Right renal pelvis (tissue), 4 donors: ENCODE measurements at places on chromosomes 7 and 10. TPM values are rescaled to one million over a fixed set of nuclear protein-coding genes. Genes with fewer than 3 reads are reported as not detected.

The MMD2 gene
- 0.11 TPM for polyA plus RNA-seq

The SFTPD gene
- polyA plus RNA-seq, result 1.4 TPM

The PNLIPRP2 gene
- polyA plus RNA-seq, result not detected

DNA sequence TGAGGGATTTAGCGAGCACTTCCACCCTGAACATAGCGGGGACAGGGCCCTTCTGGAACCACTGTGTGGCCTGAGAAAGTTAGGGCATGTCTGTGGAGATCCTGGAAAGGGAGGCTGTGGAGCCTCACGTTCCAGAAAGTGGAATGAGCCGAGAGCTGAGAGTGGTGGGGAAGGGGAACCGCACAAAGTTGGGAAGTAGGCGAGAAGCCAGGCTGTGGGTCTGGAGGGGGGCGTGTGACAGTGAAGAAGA lies 10.4 kb upstream of the PAX2 start:
- no peak for DNase-seq

DNA sequence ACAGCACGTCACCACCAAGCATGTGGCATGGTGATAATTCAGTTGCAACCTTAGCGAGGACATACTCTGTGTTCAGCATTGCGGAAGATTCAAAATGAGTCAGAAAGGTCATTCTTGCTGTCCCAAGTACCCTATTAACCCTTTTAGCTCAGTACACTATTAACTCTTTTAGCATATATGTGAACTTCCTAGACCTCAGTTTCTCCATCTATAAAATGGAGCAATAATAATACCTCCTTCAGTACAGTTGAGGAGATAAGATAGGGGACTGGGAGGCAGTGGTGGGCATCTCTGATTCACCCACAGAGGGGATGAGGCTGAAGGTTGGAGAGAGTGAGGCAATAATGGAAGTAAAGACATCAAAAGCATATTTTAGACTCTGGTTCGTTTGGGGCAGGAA lies 67.3 kb downstream of the XRCC2 start:
- no peak for DNase-seq

DNA sequence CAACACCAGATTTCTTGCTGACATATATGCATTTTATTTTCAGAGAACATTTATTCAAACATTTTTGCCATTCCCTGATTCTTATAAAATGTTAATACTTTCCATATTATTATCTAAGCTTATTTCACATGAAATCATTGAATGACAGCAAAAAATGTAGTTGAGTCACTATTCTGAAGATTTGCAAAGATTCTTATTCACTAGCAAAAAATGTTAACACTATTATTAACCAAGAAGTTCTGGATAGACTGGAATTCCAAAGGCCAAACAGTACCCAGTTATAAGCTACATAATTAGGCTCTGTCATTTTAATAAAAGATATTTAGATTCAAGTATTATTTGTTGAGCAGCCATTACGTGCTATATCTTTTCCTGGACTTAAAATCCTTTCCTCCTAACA lies 4.3 kb downstream of the GSTO2 start:
- DNase-seq, result no peak

DNA sequence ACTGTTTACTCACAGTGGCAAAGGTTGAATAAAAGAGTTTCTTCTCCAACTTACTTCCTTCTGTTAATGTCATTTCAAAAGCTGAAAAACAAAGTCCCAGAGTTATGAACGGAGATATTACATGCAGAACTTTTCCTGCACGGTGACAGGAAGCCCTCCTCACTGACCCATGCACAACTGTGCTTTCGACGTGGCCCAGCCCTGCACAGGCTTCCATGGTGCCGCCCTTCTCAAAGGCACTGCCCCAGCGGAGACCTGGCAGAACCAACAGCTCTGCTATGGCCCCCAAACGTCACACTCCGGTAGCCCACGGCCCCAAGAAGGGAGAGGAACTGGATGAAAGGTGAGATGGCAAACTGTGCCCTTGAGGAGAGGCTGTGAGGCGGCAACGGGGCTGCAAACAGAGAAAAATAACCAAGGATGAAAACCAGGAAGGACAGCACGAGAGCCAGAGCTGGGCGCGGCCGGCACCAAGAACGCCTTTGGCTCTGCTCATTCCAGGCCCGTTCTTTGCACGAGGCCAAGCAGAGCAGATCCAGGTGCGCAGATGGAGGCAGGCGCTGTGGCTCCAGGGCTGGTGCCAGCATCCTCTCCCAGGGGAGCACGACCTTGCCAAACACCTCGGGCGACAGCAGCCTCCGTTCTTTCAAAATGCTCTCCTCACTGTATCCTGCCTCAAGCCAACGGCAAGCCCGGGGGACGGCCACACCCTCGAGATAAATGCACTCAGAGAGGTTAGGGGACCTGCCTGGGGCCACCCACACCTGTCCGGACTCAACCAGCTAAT lies 7.0 kb upstream of the FUOM start:
- DNase-seq, result no peak

DNA sequence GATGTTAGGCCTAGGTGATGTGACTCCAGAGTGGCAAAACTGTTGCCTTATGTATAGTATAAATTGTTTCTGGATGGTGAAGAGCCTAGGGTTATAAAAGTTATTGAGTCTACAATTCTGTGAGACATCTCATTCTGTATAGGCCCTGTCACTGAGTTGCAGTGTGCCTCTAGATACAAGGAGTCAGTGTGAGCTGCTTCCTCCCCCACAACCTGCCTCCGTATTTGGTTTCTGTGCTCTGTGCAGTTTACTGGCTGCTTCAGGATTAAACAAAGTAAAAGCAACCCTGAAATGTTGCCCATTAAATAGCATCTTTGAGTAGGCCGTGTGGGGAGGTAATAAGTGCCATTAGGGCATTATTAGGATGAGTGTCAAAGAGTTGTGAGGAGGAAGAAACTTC lies 1.9 kb upstream of the IFRD1 start:
- no peak for DNase-seq

DNA sequence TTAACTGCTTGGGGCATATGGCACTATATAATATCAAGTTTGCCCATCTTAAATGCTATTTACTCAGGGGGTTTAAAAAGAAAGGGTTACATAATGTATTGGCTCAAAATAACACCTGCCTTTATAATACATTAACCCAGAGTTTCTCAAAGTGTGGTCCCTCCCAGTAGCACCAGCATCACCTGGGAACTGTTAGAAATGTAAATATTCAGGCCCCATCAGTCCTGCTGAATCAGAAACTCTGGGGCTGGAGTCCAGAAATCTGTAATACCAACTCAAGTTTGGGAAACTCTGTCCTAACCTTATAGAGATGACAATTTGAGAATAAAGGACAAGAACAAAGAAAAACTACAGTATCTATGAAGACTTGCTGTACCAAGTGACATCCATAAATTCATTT lies 270.7 kb downstream of the PARD3 start:
- no peak for DNase-seq
